ENCODE measurements at places on chromosomes 4 and X. TPM values are rescaled to one million over a fixed set of nuclear protein-coding genes. Genes with fewer than 3 reads are reported as not detected.

MAOB gene
- total RNA-seq: not detected

DNA sequence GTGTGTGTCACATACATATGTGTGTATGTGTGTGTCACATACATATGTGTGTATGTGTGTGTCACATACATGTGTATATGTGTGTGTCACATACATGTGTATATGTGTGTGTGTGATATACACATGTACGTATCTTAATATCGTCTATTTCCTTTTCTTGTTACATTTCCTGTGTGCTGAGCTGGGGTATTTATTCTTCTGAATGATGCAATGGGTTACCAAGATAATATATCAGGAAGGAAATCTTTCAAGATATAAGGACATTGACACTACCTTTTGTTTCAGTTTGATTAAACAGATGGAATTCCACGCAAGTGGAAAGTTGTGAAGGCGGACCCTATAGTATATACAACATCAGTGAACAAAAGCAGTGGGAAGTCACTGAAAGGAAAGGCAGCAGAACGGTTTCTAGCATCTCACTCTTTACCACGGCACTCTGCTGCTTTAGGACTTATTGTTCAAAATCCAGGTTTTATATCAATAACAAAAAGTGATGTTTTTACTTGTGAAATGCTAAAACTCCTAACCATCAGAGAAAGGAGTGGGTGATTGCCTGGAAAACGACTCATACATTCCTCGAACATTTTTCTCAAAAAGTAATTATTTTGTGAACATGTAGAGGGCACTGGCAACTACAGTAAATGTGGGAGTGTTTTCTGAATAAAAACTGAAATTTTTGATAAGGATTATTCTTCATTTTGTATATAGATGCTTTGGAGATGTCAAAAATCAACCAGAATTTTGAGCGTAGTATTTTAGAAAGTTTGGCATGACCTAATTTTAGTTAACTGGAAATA, 43.1 kb upstream of the IL21 start:
- DNase-seq: no peak

REELD1 gene
- not detected for total RNA-seq

- DNase-seq: no peak
These were observed 938.9 kb downstream of the C4orf33 start for GRCh38 chr4:130034876-130035275.

TMSB15B gene
- total RNA-seq: 0.47 TPM

TLR7 gene
- not detected for total RNA-seq

GRCh38 chr4:120703908-120704307, 218.6 kb downstream of the PRDM5 start:
- DNase-seq: no peak

DNA sequence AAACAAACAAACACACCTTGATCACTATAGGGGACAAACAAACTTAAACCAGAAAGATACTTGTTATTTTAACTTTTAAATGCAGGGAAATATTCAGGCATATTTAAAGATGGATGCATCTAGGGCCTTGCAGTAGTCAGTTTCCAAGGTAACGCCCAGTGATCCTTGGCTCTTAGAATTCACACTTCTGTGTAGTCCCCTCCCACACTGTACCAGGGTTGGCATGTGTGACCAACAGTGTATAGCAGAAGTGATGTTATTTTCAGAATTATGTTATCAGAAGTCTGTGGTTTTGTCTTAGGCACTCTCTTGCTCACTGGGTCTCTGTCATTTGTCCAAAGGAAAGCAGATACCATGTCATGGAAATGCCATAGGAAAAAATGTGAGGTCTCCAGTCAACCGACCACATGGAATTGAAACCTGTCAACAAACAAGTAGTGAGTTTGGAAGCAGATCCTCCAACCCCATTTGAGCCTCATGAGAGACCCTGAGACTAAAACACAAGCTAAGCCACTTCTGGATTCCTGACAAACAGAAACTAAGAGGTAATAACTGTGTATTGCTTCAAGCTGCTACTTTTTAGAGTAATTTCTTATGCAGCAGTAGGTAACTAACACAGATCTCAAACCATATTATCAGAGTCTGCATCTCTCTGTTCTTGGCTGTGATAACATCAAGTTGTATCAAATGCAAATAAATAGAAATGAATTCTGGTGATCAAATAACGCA, 670.3 kb downstream of the KCTD8 start:
- no peak for DNase-seq

GRCh38 chr4:17477774-17478472, 34.0 kb downstream of the QDPR start:
- DNase-seq: no peak

DNA sequence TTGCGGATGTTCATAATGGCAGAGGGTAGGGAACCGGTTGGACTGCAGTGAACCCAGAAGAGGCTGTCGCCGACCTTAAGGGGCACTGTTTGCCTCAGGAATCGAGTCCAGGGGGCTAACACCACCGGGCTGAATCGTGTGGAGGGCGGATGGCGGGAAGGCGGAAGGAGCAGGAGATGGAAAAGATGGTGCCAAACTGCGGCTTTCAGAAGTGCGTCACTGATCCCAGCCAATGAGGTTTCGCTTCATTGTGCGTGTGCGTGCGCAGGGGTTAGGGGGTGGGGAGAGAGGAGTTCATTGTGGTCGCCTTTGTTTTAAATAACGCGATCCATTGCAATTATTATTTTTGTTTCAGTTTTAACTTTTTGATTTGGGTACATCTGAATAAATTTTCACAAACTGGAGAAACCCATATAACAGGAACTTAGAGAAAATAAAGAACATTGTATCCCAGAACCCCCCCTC, at the start of gene NAA11:
Gene NAA11 (minus strand): TSS at position 198 of the 465 bp plus-strand sequence. CDS start 184 bp downstream, at position 14.
- DNase-seq: no peak

GRCh38 chrX:45771560-45772340, 571.1 kb upstream of the DIPK2B start:
- peak; percentile 47 for DNase-seq

- DNase-seq: peak; percentile 79
These were observed 119.2 kb downstream of the IRF2 start for GRCh38 chr4:184355111-184355604.

GRCh38 chr4:155751569-155751968, 7.3 kb upstream of the GUCY1B1 start:
- DNase-seq: no peak

GPR82 gene
- not detected for total RNA-seq

PRICKLE3 gene
- total RNA-seq: 6.6 TPM

ERVMER34-1 gene
- total RNA-seq: 0.13 TPM

RNF150 gene
- 1.5 TPM for total RNA-seq

DNA sequence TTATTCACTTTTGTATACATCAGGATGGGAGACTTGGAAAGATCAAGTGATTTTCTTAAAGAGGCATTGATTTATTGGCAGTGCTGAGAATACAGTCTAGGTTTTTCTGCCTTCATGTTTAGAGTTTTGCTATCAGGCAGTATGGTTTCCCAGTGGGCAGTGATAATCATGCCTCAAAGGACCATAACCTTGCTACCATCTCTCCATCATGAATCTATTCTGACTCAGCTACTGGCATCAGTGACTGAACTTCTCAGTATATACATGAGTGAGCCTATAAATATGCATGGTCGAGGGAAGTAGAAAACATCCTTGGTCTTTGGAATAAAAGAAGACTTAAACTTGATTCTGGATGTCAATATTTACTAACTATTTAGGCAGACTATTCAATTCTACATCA, 562.0 kb upstream of the AADAT start:
- DNase-seq: no peak

DNA sequence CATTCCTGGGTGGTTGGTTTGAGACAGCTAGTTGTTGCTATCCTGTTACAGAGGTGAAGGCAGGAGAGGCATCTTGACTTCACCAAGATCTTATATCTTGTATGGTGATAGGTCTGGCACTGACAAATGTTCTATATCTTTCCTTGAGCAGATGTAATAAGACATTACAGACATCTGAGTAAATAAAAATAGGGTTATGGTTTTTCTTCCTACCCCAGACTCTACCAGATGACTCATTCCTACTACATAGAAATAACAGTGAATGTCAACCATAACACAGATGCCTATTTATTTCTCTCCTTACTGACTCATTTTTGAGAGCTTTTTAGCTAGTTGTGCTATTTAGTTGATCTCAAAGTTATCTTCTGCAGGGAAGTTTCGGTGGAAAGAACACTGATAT, 21.9 kb downstream of the HNRNPH2 start:
- peak; percentile 8 for DNase-seq

TSPAN6 gene
- total RNA-seq: 29.2 TPM

KLB gene
- not detected for total RNA-seq
